ENCODE measurements at places on chromosomes 2 and 18.

DNA sequence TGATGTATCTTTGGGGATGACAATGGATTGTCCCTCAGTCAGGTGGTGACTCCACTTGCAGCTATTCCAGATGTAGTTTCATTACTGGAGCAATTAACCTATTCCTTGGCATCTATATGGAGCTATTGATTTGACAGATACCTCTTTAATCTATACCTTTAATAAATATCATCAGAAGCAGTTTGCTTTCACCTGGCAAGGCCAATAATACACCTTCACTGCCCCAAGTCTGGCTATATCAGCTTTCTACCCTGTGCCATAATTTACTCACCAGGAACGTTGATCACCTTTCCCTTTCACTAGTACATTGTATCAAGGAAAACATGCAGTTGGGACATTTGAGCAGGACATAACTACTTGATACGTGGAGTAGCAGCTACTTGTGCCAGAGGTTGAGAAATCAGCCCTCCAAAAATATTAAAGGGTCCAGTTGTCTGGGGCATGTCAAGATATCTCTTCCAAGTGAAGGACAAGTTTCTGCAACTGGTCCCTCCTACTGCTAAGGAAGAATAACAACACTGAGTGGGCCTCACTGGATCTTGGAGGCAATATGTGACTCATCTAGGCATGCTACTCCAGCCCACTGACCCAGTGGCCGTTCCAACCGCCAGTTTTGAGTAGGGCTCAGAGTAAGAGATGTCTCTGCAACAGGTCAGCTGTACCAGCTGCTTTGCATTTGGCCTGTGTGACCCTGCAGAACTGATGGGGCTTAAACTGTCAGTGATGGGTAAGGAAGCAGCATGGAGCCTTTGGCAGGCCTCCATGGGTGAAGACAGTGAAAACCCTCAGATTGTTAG, 67.0 kb downstream of the PSMG2 start:
- no peak for DNase-seq

- DNase-seq: no peak
These were observed 73.9 kb upstream of the SIX2 start for GRCh38 chr2:45083175-45083574.

DNA sequence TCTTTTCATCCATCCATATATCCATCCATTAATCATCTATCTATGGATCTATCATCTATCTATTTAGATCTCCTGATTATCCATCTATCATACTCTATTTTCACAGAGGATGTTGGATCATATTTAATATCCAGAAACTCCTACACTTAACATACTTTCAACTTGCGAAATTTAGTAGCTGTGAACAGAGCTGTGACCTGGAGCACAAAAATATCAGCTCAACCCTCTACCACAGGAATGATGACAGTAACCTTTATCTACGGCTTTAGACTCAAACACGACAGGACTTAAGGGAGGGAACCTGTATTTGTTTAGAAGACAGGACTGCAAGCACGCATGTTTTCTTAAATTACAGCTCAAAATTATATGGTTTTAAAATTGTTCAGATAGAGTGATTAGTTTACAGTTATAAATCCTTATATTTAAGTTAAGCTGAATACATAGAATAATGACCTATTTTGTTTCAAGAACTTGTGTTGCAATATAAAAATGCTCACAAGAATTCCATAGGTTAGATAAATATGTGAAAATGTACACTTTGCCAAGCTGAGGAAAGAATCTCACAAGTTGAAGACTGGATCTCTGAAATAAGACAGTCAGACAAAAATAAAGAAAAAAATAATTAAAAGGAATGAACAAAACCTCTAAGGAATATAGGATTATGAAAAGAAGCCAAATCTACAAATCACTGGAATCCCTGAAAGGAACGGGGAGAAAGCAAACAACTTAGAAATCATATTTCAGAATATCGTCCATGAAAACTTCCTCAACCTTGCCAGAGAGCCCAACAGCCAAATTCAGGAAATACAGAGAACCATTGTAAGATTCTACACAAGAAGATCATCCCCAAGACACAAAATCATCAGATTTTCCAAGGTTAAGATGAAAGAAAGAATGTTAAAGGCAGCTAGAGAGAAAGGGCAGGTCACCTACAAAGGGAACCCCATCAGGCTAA, 142.0 kb downstream of the COL6A3 start:
- DNase-seq: no peak

GRCh38 chr2:119126650-119127049, 31.9 kb downstream of the C1QL2 start:
- DNase-seq: no peak

DNA sequence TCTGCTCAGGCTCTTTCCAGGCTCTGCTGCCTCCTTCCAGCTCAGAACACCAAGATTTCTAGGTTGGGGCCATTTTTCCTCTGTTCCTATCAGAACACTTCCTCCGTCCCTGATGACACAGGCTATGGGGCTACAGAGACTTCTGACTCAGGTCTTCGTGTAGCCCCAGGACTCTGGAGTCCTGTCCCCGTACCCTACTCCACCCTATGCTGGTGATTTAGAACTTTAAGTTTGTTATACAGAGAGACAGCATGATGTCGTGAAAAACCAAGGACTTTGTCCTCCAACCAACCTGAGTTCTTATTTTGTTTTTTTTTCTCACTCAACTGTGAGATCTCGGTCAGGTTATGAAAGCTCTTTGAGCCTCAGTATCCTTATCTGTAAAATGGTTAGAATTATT, 78.7 kb downstream of the HS1BP3 start:
- no peak for DNase-seq

DNA sequence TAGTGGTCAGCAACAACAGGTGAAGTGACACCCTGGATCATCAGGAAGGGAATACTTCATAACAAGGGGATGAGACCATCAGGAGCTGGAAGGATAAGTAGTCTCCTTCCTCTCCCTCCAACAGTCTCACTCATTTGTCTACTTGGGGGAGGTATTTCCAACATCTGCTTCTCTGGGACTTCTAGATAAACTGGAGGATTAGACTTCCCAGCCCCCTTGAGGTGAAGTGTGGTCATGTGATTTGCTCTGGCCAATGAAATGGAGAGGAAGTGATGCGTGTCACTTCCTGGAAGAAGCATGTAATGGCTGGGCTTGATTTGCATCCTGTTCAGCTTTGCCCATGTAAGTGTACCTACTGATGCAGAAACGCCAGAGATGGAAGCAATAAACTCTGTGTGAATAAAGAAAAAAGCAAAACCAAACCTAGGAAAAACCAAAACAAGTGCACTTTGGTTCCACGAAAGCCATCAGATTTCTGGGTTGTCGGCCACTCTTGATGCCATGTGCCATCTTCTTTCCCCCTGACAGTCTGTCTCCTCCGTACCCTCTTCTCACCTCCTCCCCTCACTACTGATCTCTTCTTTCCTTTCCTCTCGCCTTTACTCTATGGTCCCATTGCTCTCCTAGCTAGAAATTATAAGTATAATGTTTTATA, 76.1 kb upstream of the DNMT3A start:
- DNase-seq: no peak

DNA sequence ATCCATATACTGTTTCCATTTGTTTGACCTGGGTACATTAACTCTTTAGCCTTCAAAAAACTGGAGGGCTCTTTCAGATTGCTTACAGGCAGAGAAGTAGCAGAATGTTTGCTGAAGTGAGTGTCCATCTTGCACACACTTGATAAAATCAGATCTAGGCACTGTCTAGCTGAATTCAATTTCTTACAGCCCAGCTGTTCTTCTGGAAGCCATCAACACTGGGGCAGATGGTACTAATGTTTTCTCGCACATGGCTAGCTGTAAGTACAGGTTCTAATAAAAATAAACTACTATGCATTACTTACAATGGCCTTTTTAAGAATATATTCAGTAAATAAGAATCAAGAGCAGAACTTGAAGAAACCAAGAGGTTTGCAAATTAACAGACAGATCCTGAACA, 175.9 kb downstream of the NBAS start:
- DNase-seq: no peak

DNA sequence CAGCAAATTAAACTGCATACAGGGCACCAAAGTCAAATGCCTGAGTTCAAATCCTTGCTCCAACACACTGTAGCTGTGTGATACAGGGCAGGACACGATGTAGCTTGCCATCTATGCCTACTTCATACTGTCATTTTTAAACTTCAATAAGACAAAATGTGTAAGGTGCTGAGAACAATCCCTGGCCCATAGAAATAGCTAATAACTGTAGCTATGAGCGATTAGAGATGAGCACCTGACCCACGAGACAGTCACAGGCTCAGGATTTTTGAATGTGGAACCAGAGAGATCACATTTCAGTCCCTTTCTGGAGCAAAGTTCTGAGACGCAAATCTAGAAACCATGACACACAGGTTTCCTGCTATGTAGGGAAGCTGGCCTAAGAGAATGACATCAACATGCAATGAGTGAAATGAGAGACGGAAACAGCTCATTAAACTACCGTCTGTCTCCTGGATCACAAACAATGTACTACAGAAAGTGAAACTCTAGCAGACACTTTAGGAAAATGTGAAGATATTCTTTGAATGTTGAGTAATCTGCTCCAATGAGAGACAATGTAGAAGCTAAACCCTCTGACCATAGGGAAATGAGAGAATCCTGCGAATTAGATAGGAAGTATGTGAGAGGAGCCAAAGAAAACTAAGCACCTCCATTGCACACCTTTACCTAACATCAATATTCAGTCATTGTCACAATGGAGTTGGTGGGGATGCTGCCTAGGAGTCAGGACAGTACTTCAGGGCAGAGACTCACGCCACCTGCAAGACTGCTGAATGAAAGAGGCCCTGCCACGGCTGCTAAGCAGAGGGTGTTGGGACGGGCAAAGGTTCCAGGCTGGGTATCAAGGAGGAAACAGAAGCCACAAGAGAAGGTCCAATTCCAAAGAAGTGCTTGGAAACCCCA, 25.5 kb downstream of the B4GALT6 start:
- no peak for DNase-seq

GRCh38 chr2:233080836-233081229, 20.7 kb downstream of the INPP5D start:
- DNase-seq: no peak

DNA sequence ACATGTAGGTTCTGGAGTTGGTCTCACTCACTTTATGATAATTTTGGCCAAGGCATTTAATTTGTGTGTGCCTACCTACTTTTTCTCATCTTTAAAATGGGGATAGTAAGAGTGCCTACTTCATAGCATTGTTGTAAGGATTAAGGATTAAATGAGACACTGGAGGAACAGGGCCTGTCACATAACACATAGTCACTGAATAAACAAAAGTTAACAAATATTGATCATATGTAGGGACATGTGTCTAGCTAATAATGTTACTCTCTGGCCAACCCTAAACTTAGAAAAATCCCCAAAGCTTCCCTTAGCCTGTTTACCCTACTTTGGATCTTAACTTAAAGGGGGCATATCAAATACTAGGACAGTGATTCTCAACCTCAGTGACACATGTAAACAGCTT, 169.9 kb downstream of the MYO1B start:
- DNase-seq: no peak

- DNase-seq: no peak
These were observed 64.1 kb downstream of the SLC66A2 start for GRCh38 chr18:79887181-79888000.

DNA sequence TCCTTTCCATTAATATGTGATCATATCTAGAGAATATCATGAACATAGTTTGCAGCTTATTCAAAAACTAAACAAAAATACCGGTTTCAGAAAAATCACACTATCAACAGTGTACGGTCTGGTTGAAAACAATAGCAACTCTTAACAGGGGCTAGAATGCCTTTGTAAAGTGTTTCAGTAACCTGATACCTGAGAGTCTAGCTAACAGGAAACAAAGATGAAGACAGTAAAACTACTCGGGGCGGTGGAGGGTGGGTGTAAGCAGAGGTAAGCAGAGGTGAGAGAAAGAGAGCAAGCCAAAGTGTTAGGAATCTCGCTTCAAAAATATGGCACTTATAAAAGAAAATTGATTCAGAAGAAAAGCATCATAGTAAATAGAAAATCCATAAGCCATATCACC, 109.0 kb upstream of the RGPD4 start:
- no peak for DNase-seq

DNA sequence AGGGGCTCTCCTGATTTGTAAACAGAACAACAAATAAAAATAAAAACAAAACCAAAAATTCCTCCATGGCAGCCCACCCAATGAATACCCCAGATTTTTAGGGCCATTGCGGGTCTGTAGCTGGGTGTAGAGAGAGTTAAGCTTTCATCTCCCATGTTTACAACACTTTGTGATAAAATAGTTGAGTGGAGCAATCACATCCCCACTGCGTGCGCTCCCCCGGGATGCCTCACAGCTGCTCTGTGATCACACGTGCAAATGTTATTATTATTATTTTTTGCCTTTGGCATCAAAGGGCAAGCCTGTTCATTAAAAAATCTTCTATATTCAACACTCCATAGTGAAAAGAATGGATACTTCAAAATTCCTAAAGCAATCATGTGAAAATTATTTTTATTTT, 118.0 kb downstream of the MBP start:
- no peak for DNase-seq

GRCh38 chr18:37754141-37754540, 188.5 kb upstream of the CELF4 start:
- DNase-seq: no peak

All from stimulated activated CD8-positive, alpha-beta memory T cell treated with anti-CD3 and anti-CD28 coated beads, Interleukin-4, amount 100 ng/mL, for 1 hour (primary cell).